ENCODE measurements at places on chromosomes 12 and 14.

DNA sequence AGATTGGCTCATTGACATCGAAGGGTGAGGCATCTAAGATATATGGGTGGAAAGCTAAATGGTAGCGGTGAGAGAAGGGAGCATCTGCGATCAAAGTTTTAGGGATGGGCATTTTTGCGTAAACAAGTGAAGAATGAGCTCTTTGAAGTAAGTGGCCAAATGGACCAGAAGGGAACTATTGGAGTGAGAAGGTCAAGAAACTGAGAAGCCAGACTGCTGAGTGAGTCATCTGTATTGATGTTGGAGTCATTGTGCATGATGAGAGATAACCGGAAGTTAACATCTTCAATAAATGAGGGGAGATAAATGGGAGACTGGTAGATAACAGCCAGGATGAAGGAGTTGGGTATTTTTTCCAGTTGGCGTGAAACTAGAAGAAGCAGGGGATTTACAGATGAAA lies 271.9 kb upstream of the PDE3A start:
- no peak for DNase-seq

DNA sequence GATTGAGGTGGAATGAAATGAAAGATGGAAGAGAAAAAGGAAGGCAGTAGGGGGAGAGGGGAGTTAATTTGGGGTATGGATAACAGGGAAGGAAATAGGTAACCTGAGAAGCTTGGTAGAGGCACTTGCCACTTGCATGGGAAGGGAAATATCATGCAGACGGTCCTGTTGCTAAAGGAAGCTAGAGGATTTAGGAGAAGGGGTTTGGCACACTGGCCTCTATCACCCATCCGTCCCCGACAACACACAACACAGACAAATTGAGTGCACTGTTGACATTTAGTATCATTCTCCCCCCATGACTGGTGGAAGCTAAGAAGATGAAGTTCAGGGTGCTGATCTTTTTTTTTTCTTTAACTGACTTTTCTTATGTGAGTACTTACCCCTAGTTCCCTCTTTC lies 2.0 kb downstream of the OR10AD1 start:
- no peak for DNase-seq

DNA sequence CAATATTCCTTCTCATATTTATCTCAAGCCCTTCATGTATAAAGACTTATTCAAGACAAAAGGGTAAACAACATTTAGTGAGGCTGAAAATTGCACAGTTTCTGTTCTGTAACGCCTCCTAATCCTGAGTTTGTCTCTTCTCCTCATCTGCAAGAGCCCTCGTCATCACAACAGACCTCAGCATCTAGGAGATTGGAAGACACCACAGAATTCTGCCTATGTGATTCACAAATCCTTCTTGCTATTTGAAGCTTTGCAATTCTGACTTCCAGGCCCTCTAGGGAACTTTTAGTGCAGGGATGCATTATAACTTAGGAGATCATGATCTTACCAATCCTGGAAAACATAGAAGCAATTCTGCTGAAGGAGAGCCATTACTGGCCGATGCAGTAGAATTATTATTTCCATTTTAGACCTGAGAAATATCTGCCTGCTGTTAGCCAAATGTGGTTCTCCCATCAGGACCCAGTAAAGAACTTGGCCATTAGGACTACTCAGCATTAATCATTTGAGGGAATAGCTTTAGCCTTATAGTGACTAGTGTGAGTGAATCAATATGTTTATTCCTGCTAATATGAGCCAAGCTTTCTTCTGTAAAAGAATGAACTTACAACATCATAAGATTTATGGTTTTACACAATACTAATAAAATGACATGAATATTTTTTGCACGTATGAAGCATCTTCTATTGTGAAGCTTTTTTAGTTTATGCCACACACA lies 119.5 kb downstream of the ANO4 start:
- DNase-seq = no peak

DNA sequence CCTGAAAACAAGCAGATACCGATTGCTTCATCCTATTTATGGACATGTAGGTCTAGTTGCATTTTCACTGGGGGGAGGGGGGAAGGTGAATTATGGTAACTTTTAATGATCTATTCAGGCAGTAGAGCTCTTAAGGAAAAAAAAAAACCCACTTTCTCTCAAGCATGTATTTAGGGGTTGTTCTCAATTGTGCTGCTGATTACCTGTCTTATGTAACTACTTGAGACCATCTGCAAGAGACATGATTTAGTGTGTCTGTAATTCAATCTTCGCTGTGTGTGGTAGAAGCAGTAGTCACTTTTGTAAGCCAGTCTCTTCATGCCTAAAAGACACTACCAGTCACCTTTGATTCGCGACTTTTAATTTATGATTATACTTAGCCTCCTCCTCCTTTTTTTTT lies 8.9 kb downstream of the CALM1 start:
- DNase-seq = no peak

- DNase-seq = no peak
Observed at GRCh38 chr12:72236071-72236705, 36.0 kb upstream of the TRHDE start.

GRCh38 chr12:99029511-99030271 lies 384.6 kb downstream of the APAF1 start:
- DNase-seq = no peak

GRCh38 chr14:72097173-72097783 lies 165.0 kb downstream of the RGS6 start:
- DNase-seq = no peak
